ENCODE measurements at places on chromosomes 11 and 22.

- DNase-seq: no peak
These were observed 10.5 kb downstream of the SYNGR1 start for GRCh38 chr22:39360242-39360641.

GRCh38 chr22:29426476-29426875 is 11.9 kb upstream of the RFPL1 start:
- DNase-seq: no peak

DNA sequence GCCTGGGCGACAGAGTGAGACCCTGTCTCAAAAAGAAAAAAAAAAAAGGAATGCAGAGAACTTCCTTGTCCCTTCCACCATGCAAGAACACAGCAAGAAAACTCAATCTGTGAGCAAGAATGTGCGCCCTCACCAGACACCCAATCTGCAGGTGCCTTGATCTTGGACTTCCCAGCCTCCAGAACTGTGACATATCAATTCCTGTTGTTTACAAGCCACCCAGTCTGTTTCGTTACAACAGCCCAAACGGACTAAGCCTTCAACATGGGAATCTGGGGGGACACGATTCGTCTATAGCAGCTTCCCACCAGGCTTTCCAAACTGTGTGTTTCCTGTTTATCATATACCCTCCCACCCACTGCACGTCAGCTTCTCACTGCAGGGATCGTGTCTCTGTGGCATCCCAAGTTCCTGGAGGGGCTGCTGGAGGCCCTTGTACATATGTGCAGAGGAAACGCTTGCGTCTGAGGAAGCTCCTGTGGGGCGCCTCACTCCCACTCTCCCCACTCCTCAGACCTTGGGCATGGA is 11.0 kb upstream of the PSMC3 start:
- no peak for DNase-seq

DNA sequence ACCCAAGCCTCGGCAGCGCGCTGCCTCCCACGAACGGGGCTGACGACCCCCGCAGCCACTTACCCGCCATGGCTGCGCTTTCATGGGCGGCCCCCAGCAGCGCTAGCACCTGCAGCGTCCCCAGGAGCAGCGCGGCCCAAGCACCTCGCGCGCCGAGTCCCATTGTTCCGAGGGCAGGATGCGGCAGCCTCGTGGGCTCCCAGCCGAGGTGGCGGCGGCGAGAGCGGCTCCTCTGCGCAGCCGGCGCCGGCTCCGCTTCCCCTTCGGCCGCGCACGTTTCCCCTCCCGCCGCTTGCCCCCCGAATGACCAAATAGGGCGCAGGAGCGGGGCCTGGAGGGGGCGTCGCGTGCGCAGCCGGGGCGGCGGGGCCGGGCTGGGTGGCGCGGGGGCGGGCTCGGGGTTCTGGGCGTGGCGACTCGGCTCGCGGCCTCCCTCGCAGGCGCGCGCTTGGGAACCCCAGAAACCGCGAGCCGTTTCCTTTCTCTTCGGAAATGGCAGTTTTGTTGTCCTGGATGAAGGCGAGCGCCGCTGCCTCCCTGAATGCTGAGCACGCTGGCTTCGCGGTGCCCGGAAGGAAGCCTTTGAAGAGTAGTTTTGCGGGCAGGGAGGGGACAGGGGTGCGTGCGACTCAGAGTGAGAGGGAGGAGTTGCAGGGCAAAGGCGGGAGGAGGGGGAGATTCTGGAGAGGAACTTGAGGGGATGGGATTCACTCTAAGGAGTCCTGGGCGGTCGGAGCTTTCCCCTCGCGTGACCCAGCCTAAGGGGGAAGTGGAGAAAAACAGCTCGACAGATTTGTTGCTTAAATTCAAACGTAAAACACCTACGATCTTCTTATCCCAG is at the start of gene TMEM123:
TSS of gene TMEM123 (minus strand) at position 305 of the 841 bp plus-strand sequence. CDS start at position 163, 142 bp downstream.
- peak; percentile 86 for DNase-seq

DNA sequence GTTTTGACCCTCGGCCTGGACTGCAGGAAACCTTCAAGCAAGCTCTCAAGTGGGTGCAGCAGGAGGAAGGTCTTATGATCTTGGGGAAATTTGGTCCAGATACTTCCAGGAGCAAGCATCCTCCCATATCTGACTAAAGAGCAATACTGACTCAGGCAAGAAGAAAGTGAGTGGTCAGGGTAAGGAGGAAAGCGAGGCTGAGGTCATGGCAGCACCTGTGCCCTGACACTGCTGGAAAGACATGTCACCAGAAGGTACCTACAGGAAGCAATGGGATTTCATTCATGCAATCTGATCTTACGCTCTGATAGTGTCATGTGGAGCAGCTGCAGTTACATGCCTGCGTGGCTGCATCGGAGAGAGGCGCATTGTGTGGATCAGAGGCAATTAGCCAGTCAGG is 6.5 kb upstream of the TOP3B start:
- DNase-seq: no peak

- no peak for DNase-seq
These were observed 138.6 kb downstream of the KIRREL3 start for GRCh38 chr11:126861796-126862459.

GRCh38 chr11:134512571-134513538 is 100.8 kb upstream of the B3GAT1 start:
- no peak for DNase-seq

DNA sequence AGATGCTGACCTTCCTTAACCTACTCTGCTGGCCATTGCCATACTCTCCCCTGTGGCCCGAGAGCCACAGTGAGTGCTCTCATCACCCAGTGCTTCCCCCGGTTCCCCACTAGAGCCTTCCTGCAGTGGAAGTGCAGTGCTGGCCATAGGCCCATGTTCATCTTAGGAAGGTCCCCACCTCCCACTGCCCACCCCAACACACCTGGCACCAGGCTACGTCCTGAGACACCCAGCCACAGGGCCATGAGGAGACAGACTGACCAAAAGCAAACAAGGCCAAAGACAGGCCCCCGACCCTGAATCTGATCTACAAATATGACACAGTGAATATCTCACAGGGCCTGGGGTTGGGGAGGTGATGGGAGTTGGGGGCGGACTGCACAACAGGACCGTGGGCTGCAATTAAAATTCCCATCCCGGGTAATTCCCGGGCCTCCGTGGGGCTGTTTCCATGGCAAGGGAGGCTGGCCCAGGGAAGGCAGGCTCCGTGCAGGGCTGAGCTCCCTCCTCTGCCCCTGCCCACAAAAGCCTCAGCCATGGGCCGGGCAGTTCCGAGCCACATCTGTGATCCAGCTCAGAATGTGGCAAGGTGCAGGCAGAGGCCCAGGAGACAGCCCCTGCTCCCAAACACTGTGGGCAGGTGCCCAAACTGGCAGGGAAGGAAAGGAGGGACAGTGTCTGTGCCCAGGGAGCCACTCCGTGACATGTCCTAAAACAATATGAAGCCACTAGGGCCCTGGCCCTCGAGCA is 5.1 kb upstream of the CHST1 start:
- DNase-seq: no peak

DNA sequence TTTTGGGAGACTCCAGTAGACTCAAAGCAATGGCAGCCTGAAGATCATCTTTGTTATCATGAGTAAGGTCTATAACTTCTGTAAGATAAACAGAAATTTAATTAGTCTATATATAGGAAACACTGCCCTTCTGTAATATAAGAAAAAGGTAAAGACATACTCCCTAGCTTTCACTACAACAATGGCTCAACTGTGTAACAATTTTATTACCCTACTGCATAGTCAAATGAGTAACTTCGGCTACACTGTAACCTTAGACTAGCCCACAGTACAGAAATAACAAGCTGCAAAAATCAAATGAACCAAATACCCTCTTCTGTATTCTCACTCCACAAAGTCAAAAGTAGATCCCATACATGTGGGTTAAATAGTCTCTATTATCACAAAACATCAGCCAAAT is 33.7 kb downstream of the USP28 start:
- no peak for DNase-seq

DNA sequence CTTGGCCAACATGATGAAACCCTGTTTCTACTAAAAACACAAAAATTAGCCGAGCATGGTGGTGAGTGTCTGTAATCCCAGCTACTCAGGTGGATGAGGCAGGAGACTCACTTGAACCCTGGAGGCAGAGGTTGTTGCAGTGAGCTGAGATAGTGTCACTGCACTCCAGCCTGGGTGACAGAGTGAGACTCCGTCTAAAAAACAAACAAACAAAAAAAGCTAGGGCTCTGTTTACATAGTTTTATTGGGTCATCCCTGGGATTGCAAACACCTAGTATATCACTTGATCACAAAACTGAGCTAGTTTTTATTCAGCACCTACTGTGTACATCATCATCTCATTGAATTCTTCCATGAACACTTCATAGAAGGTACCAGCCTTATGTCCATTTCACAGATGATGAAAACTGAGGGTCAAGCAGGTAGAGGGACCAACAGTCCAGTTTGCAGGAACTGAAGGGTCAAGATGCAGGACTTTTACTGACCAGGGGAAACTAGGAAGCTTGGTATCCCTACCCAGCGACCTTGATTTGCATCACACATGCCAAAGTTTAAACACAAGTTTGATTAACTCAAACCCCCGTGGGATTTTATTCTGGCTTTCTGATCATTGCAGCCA is 9.2 kb upstream of the MRTFA start:
- DNase-seq: no peak

DNA sequence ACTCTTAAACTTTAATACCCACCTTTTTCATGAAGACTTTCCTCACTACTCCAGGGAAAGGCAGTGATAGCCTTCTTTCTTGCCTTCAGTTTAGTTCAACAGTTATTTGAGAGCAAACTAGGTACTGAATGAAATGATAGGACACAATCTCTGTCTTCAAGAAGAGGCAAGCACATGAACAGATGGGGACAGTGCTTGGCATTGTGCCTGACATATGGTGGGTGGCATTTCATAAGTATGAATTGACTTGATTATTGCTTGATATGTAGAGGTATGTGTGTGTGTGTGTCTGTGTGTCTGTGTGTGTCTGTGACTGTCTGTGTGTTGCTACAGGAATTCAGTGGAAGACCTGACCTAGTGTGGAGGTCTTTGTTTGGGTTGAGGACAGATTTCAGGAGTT is 504.1 kb downstream of the NELL1 start:
- no peak for DNase-seq

DNA sequence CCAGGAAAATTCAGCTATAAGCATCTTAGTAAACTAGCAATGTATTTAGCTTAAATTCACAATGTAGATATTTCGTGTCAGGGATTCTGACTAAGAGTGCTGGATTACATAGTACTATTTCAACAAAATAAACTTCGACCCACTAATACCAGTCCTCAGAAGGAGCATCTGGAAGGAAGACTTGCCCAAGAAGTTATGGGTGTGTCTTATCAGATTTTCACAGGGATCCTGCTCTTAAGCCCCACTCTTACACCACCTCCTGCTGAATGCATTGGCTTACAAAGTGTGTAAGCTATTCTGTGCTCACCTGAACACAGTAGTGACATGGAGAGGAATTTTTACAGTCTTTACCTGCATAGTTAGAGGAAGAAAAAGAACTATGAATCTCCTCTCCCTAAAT is 35.4 kb upstream of the ANO5 start:
- DNase-seq: no peak

- no peak for DNase-seq
These were observed 3.2 kb downstream of the NUP50 start for GRCh38 chr22:45166932-45167331.

DNA sequence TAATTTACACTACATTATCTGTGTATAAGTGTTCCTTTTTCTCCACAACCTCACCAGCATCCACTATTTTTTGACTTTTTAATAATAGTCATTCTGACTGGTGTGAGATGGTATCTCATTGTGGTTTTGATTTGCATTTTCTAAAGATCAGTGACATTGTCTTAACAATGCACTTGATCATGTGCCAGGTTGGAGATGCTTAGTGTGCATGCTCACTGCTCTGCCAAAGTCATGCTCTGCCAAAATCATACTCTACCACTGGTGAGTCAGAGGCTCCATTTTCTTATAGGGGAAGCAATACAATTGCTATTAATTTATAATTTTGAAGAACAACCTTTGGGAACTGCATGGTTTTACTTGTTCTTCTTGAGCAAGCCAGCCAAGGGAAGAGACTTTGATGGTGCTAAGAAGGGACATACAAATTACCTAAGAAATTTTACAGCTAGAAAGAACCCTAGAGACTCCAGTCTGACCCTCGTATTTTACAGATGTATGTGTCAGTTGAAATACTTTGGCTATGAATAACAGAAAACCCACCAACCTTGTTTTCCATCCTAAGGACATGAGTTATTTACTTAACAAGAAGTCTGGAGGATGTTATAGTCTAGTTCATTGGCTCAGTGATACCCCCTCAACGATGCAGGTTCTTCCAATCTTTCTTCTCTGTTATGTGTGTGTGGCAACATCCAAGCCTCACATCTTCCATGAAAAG is 368.9 kb downstream of the DDX10 start:
- DNase-seq: no peak

GRCh38 chr11:67347964-67348749 is 5.2 kb downstream of the POLD4 start:
- DNase-seq: no peak

GRCh38 chr22:46358766-46359165 is 23.3 kb downstream of the TRMU start:
- DNase-seq: no peak

DNA sequence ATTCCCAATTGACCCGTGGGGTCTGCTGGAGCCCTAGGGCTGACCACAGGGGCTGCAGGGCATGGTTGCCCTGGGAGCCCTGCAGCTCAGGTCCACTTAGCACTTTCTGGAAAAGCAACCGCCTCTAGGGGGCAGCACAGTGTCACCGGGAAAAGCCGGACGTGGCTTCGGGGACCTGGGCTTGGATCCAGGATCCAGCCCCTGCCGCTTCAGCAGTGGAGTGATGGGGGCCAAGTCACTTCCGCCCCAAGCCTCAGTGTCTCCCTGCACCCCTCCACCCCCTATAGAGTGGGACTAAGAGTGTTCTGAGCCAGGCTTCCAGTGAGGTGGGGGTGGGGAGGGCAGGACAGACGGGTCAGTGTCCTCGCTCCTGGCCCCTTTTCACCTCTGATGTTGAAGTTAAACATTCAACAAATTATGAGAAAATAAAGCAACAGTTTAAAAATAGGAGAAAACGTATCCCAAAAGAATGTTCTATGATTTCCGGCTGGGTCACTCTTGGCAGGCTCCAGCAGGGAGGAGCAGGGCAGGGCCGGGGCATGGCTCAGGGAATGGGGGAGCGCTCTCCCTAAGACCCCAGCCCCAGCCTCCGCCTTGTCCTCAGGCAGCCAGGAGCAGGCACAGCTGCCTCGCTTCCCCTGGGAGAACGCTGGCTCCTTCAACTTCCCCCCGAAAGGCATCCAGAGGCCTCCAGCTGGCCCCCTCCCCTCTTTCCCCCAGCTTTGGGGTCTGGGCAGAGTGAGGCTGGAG is 96.5 kb upstream of the FGF3 start:
- DNase-seq: peak; percentile 45

- no peak for DNase-seq
These were observed 44.4 kb downstream of the GDPD5 start for GRCh38 chr11:75481223-75481921.

GRCh38 chr11:120643284-120643683 is 131.7 kb downstream of the GRIK4 start:
- no peak for DNase-seq

DNA sequence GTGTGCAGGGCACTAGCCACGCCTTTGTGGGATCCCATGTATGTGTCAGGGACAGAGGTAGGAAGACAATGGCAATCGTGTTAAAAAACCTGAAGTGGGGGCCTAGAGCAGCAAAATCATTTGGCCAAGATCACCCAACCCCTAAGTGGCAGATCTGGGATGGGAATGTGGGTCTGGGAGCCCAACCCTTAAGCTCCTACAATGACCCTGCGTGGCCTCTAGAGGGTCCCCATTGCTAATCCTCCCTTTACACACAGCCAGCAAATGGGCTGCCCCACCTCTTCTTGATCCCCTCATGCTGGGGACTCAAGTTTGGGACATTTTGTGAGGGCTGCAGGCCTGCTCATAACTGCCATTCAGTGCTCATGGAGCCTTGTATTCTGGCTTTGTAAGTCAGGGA is 73.2 kb upstream of the SUSD2 start:
- no peak for DNase-seq

All from thymus (tissue), 14 donors.